Metanephros (tissue), 2 donors: ENCODE measurements at places on chromosomes 2 and 18. TPM values are rescaled to one million over a fixed set of nuclear protein-coding genes. Genes with fewer than 3 reads are reported as not detected.

The TTR gene
- 0.35 TPM for total RNA-seq

The SLC5A7 gene
- 0.53 TPM for total RNA-seq

The EPHA4 gene
- 74.2 TPM for total RNA-seq

The IL1F10 gene
- not detected for total RNA-seq

The RGPD3 gene
- 0.29 TPM for total RNA-seq
